ENCODE measurements at places on chromosomes 5 and 9.

- no peak for DNase-seq
These were observed 553.5 kb upstream of the MEF2C start for GRCh38 chr5:89436464-89436863.

- DNase-seq: no peak
These were observed 21.3 kb downstream of the NREP start for GRCh38 chr5:111735583-111736270.

- peak; percentile 9 for DNase-seq
These were observed 11.0 kb downstream of the RNF145 start for GRCh38 chr5:159198063-159199036.

DNA sequence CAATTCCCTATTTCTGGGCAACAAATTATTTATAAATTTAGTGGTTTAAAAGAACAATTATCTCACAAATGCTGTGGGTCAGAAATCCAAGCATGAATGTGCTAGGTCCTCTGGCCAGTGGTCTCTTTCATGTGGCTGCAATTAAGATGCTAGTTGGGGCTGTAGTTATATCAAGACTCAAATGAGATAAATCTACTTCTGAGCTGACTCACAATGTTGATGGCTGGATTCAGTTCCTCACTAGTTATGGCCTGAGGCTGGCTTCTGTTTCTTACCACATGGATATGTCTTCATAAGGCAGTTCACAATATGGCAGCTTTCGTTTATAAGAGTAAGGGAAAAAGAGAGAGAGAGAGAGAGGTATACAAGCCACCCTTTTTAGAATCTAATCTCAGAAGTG lies 717.0 kb downstream of the PRELID2 start:
- DNase-seq: no peak

DNA sequence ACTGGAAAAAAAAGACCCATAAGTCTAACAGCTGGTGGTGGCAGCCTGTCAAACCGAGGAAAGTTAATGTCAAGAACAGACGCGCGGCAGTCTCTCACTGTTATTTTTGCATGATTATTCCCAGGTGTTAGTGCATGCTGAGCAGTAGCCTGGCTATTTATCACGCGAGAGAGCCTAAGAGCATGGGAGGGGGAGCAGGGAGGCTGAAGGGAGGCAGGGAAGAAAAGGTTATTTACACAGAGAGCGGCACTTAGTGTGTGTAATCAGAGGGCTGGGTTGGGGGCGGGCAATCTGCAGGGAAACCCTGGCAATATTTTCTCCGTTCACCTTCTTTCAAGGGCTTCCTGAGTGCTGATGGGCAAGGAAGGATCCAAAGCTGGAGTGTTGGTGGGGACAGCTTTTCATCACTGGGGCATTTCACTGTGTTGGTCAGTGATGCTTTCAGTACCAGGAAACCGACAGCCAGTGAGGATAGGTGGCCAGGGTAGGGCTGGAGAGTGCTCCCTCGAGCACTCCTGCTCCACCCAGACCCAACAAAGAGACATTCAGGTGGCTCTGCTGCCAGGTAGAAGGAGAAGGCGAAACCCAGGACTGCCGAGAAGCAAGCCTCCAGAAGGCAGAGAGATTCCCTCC lies 39.6 kb downstream of the ZNF608 start:
- no peak for DNase-seq

DNA sequence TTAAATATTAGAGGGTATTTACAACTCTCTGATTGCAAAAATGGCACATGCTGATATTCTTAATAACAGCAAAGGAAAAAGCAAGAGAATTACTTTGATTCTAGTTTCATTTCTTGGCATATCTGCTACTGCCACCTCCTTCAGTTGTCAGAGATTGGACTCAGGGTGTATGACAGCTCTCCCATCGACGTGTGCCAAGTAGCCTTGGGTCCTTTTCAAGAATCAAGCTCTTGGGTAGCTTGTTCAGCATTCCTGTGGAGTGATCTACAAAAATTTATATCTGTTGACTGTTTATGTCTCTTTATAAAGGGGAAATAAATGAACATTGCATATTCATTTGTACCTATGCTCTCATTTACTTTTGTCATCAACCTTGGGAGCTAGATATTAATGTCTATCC lies 315.6 kb downstream of the PRR16 start:
- no peak for DNase-seq

GRCh38 chr9:8062459-8062858 lies 262.9 kb upstream of the DMAC1 start:
- DNase-seq: no peak

DNA sequence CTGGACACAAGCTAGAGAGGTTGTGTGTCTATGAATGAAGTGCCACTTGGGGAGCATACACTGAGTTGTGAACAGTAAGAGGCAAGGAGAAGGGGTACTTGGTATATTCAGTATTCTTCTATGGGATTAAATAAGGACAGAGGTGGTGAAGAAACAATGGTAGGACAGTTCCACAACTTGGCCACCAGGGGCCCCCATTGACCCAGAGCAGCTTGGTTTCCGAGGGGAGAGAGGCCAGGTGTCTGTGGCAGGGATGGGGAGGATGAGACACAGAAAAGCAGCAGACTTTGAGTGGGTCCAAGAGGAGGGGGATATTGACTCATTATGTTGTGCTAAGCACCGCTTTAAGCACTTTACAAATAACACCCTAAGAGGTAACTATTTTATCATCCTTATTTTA lies 220.6 kb downstream of the MELK start:
- no peak for DNase-seq

DNA sequence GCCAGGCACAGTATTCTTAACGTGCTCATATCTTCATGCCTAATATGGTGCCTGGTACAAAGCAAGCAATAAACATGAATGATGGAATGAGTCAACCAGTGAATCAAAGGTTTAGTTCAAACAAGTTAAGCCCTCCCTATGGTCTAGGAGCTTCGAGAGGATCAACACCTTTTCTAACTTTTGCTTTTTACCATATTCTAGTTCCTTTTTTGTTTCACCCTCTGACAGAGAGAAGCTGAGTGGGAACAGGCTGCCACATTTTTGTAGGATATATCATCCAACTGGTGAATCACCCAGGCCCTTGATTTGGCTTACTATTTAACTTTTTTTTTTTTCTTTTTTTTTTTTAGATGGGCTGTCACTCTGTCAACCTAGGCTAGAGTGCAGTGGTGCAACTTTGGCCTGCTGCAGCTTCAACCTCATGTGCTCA lies 39.3 kb upstream of the TNC start:
- no peak for DNase-seq

DNA sequence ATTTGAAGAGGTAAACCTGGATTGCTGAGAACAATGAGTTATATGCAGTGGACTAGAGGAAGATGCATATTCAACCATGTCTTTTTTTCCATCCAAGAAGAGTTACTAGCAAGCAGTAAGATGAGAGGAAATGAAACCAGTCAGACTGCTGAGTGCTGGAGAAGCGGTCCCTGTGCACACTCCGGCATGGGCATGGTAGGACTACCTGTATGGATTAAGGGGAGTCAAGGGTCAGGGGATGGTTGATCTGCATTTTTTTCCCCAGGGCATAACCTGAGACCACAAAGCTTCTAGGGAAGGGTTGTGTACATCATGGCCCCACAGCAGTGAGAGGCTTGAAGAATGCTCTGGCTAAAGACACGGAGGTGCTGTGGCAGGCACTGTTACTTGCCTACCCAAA lies 76.6 kb upstream of the ZNF169 start:
- DNase-seq: no peak

DNA sequence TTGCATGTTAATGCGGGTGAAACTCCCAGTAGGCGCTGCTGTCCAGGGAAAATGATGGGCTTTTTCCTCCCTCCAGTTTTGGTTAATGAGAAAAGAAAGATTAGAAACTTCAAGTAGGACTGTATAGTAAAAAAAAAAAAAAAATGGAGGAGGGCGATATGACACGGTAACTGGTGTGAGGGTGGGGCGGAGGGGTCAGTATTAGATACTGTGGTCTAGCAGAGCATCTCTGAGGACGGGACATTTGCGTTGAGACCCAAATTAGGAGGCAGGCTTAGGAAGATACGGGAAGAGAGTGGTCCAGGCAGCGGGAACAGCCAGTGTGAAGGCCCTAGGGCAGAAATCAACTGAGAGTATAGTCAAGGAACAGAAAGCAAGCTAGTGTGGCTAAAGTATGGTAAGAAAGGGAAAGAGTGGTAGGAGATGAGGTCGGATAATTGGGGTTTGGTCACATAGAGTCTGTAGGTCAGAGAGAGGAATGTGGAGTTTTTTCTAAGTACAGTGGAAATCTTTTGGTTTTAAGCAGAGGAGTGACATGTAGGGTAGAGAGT lies 707 bp downstream of the RMND5B start:
- no peak for DNase-seq

DNA sequence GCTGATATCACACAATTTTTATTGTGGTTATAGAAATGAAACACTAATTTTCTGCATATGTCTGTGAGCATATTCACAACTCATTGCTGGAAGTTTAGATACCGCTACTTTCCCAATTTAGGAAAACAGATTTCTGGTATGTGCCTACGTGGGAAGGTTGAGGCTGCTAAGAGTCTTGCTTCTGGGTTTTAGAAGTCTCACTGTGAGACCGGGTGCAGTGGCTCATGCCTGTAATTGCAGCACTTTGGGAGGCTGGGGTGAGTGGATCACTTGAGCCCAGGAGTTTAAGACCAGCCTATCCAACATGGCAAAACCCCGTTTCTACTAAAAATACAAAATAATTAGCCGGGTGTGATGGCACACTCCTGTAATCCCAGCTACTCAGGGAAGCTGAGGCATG lies 39.6 kb downstream of the UBAP1 start:
- DNase-seq: no peak
